ENCODE measurements at places on chromosomes 6 and 20. TPM values are rescaled to one million over a fixed set of nuclear protein-coding genes. Genes with fewer than 3 reads are reported as not detected.
A peak's percentile ranks its signal among the peaks of the same experiment; 100 is the strongest.

DNA sequence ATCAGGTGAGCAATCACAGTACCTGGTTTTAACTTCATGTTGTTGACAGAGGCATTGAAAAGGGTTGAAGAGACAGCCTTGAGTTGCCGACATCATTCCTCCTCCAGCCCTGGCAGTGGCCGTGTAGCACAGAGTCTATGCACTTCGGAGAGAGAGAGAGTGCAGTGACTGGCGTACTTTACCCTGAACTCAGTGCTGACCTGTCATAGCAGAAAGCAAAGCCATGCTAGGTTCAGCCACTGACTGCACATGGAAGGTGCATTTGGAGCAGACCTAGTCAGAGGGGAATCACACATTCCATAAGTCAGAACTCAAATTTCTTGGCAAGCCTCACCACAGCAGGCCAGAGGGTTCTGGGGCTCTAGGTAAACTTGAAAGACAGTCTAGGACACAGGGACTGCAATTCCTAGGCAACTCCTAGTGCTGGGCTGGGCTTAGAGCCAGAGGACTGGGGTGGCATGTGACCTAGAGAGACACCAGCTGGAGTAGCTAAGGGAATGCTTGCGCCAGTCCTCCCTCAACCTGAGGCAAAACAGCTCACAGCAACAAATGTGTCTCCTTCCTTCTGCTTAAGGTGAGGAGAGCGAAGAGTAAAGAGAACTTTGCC, 69.1 kb downstream of the ELOVL4 start:
- DNase-seq: peak; percentile 34
- H3K4me3 ChIP-seq: no peak overlapping the region
- H3K4me1 ChIP-seq: no peaks in the 10 kb centered on the region
- no peaks in the 10 kb centered on the region for H3K36me3 ChIP-seq
- no peaks in the 10 kb centered on the region for H3K27me3 ChIP-seq

DNA sequence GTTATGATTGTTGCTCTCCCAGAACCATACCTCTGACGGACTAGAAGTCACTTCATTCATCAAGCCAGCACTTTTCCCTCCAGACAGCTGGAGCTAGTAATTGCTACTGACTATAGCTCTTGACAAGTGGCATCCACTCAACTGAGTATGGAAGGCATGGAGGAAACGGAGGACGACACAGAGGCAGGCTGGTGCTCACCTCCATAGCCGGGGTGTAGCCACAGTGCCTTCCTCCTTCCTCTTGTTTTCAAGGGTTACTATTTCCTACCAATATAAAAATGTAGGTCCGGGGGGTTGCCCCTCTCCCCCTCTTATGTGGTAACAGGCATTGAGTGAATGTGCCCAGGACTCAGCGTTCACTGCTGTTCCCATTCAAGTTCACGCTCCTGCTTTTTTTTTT, 23.5 kb upstream of the FOXC1 start:
- H3K36me3 ChIP-seq: no peaks in the 10 kb centered on the region
- no peak overlapping the region for H3K4me3 ChIP-seq
- no peaks in the 10 kb centered on the region for H3K4me1 ChIP-seq
- DNase-seq: no peak
- H3K27me3 ChIP-seq: no peaks in the 10 kb centered on the region

GRCh38 chr6:21946298-21946783, 350.5 kb downstream of the PRL start:
- H3K36me3 ChIP-seq: no peaks in the 10 kb centered on the region
- DNase-seq: no peak
- no peak overlapping the region for H3K4me3 ChIP-seq
- H3K27me3 ChIP-seq: no peaks in the 10 kb centered on the region

DNA sequence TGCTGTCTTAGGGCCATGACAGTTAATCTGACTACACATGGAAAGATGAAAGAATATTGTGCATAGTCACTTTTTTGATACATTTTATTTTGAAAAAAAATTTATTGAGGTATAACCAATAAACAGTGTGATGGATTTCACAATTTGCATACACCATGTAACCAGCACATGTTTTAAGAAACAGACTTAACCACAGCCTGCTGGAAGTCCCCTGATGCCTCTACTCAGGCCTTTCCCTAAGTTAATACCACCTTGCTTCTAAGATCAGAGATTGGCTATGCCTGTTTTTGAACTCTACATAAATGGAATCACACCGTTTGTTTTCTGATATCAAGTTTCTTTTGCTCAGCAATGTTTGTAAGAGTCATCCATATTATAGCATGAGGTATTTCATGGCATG, 136.3 kb downstream of the CFAP61 start:
- no peak for DNase-seq
- H3K4me3 ChIP-seq: no peak overlapping the region
- H3K27ac ChIP-seq: no peak overlapping the region
- H3K4me1 ChIP-seq: no peaks in the 10 kb centered on the region

GRCh38 chr6:31270788-31271640, 878 bp downstream of the HLA-C start:
- peaks cover 49% of the 10 kb centered on the region for H3K4me1 ChIP-seq
- H3K27ac ChIP-seq: peak overlapping the region; percentile 99
- DNase-seq: peak; percentile 81

The VGLL2 gene
- polyA plus RNA-seq: not detected

- no peaks in the 10 kb centered on the region for H3K36me3 ChIP-seq
- H3K27ac ChIP-seq: no peak overlapping the region
- H3K4me3 ChIP-seq: no peak overlapping the region
- no peaks in the 10 kb centered on the region for H3K27me3 ChIP-seq
- no peaks in the 10 kb centered on the region for H3K4me1 ChIP-seq
- DNase-seq: no peak
Measured at GRCh38 chr6:168303982-168304751, 15.4 kb downstream of the DACT2 start.

GRCh38 chr6:117237561-117237960, 27.8 kb upstream of the VGLL2 start:
- H3K36me3 ChIP-seq: no peaks in the 10 kb centered on the region
- no peaks in the 10 kb centered on the region for H3K27me3 ChIP-seq
- H3K4me3 ChIP-seq: no peak overlapping the region
- no peak overlapping the region for H3K27ac ChIP-seq
- no peak for DNase-seq

- peak; percentile 59 for DNase-seq
- H3K27me3 ChIP-seq: no peaks in the 10 kb centered on the region
- H3K27ac ChIP-seq: peak overlapping the region; percentile 74
- H3K36me3 ChIP-seq: no peaks in the 10 kb centered on the region
Measured at GRCh38 chr6:16319813-16320532, 81.6 kb downstream of the GMPR start.

- no peak overlapping the region for H3K4me3 ChIP-seq
- no peaks in the 10 kb centered on the region for H3K36me3 ChIP-seq
- H3K27ac ChIP-seq: no peak overlapping the region
- no peak for DNase-seq
- no peaks in the 10 kb centered on the region for H3K27me3 ChIP-seq
- no peaks in the 10 kb centered on the region for H3K4me1 ChIP-seq
Measured at GRCh38 chr20:6719369-6719721, 48.1 kb upstream of the BMP2 start.

GRCh38 chr20:31515072-31515774, 981 bp downstream of the HM13 start:
- DNase-seq: no peak
- H3K27ac ChIP-seq: peak overlapping the region; percentile 70
- no peaks in the 10 kb centered on the region for H3K27me3 ChIP-seq
- H3K4me1 ChIP-seq: peaks cover 23% of the 10 kb centered on the region
- peaks cover 20% of the 10 kb centered on the region for H3K36me3 ChIP-seq

The GRIK2 gene
- 0.71 TPM for polyA plus RNA-seq

DNA sequence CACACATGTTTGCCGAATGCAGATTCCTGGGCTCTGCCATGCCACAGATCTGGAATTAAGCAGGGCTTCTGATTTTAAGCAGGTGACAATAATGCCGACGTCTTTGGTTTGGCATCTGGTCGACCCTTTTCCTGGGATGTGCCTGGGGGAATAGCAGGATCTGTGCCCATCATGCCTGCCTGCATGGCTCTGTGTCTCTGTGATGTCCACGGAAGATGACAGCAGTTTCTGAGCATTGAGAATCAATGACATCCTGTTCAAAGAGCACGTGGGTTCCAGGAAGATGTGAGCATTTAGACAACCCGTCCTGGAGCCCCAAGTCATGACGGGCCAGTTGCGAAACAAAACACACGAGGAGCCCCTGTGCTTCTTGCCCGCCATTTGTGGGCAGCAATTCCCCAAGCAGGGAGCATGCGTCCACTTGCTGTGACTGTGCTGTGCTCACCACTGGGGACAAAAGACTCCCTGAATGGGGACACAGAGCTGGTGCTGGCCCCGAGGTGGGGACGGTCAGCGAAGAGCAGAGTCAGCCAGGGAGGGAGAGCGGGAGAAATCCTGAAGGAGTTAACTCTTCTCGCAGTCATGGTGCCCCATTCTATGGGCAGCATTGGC, 110.1 kb downstream of the ERMARD start:
- H3K36me3 ChIP-seq: no peaks in the 10 kb centered on the region
- H3K27me3 ChIP-seq: no peaks in the 10 kb centered on the region
- no peak overlapping the region for H3K4me3 ChIP-seq
- H3K27ac ChIP-seq: no peak overlapping the region

The RIPPLY2 gene
- not detected for polyA plus RNA-seq

GRCh38 chr6:108176281-108177089, 10.7 kb downstream of the NR2E1 start:
- H3K4me1 ChIP-seq: peaks cover 18% of the 10 kb centered on the region
- H3K4me3 ChIP-seq: no peak overlapping the region
- H3K36me3 ChIP-seq: no peaks in the 10 kb centered on the region
- DNase-seq: peak; percentile 81
- no peak overlapping the region for H3K27ac ChIP-seq

The WFDC12 gene
- polyA plus RNA-seq: not detected

The BNIP5 gene
- polyA plus RNA-seq: not detected

The ADGRF5 gene
- 173 TPM for polyA plus RNA-seq

DNA sequence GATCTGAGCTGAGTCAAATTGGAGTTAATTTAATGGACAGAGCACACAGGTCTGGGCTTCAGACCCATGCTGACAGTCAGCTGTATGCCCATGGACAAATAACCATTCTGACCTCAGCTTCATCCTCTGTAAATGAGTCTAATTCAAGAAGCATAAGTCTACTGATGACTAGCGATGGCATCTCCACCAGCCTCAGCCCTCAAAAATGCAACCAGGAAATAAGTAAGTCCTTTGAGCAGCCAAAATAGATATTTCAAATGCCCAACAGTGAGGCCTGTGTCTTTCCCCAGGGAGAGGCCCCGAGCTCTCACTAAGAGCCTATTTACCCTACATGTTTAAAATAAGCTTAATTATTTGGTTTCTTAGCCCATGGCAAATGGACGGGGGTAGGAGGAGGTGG, 114.2 kb upstream of the MTHFD1L start:
- DNase-seq: no peak
- H3K4me1 ChIP-seq: no peaks in the 10 kb centered on the region
- H3K4me3 ChIP-seq: no peak overlapping the region
- no peaks in the 10 kb centered on the region for H3K27me3 ChIP-seq

The OR11A1 gene
- polyA plus RNA-seq: not detected

The CRISP2 gene
- 0.63 TPM for polyA plus RNA-seq

GRCh38 chr20:19231359-19232035, 19.1 kb downstream of the SLC24A3 start:
- H3K27ac ChIP-seq: no peak overlapping the region
- no peak overlapping the region for H3K4me3 ChIP-seq
- H3K4me1 ChIP-seq: peaks cover 7% of the 10 kb centered on the region
- no peaks in the 10 kb centered on the region for H3K36me3 ChIP-seq

- no peak overlapping the region for H3K4me3 ChIP-seq
- no peak overlapping the region for H3K27ac ChIP-seq
- H3K36me3 ChIP-seq: peaks cover 29% of the 10 kb centered on the region
- H3K27me3 ChIP-seq: no peaks in the 10 kb centered on the region
- DNase-seq: no peak
Measured at GRCh38 chr6:79048611-79049010, 29.4 kb downstream of the PHIP start.

- DNase-seq: no peak
- H3K36me3 ChIP-seq: no peaks in the 10 kb centered on the region
- no peaks in the 10 kb centered on the region for H3K27me3 ChIP-seq
- H3K4me1 ChIP-seq: no peaks in the 10 kb centered on the region
- no peak overlapping the region for H3K4me3 ChIP-seq
Measured at GRCh38 chr6:89952105-89952671, 57.9 kb downstream of the GJA10 start.

The UFL1 gene
- polyA plus RNA-seq: 38.6 TPM

GRCh38 chr20:24756292-24757025, 192.6 kb upstream of the CST7 start:
- H3K36me3 ChIP-seq: no peaks in the 10 kb centered on the region
- H3K4me1 ChIP-seq: no peaks in the 10 kb centered on the region
- no peak overlapping the region for H3K27ac ChIP-seq
- H3K27me3 ChIP-seq: no peaks in the 10 kb centered on the region
- H3K4me3 ChIP-seq: no peak overlapping the region

GRCh38 chr6:15376900-15377487, 131.1 kb downstream of the JARID2 start:
- H3K4me3 ChIP-seq: no peak overlapping the region
- no peak overlapping the region for H3K27ac ChIP-seq
- H3K36me3 ChIP-seq: no peaks in the 10 kb centered on the region
- H3K27me3 ChIP-seq: no peaks in the 10 kb centered on the region

DNA sequence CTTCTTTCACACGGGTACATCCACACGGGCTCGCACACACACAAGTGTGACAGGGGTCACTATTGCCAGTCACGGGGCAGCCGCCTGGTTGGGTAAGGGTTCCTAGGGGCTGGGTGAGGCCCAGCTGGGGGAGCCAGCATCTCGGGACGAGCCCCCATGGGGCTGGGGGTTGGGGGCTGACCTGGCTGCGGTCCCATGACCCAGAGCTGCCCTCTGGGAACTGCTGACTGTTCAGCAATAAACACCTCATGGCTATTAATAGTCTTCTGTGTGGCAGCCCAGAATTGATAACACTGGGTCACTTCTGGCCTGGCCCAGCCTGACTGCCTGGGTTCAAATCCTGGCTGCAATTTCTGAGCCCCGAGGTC, 23.8 kb downstream of the VEGFA start:
- no peak for DNase-seq
- no peaks in the 10 kb centered on the region for H3K36me3 ChIP-seq
- no peaks in the 10 kb centered on the region for H3K4me1 ChIP-seq

The EEF1A2 gene
- polyA plus RNA-seq: 0.32 TPM

Measured in left lung (tissue), 14 donors.